ENCODE measurements at places on chromosomes 2 and 18.

DNA sequence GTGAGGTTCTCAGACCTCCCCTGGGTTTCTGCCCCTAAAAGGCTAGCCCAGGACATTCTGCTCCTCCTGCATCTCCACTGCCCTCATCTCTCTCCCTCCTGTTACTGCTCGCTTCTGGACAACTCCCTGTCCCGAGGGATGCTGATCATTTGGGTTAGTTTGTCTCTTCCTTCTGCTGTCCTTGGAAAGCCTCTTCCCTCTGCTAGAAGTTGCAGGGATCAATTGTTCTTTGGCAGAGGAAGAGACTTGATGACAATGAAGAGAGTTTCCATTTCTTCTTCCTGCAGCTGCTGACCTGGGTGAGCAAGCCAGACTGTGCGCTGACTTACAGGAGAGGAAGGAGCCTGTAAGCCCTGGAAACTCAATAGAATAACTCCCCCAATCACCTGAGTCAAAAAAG is 68.9 kb downstream of the RDH14 start:
- no peak for DNase-seq

GRCh38 chr2:6639929-6640620 is 225.6 kb downstream of the CMPK2 start:
- DNase-seq = no peak

GRCh38 chr18:42824178-42824577 is 291.3 kb downstream of the RIT2 start:
- DNase-seq = no peak

- no peak for DNase-seq
Observed at GRCh38 chr18:76490033-76490432, 5.0 kb downstream of the ZNF516 start.

- no peak for DNase-seq
Observed at GRCh38 chr2:43905371-43905803, 66.6 kb downstream of the ABCG8 start.

Data from naive thymus-derived CD8-positive, alpha-beta T cell (primary cell).